ENCODE measurements at places on chromosomes 13 and 19. TPM values are rescaled to one million over a fixed set of nuclear protein-coding genes. Genes with fewer than 3 reads are reported as not detected.

ZNF554 gene
- 5.9 TPM for total RNA-seq

MYH14 gene
- total RNA-seq, result not detected

CBLC gene
- total RNA-seq, result not detected

LILRB2 gene
- total RNA-seq, result 9.2 TPM

UBL3 gene
- 26.4 TPM for total RNA-seq

KL gene
- total RNA-seq, result not detected

LILRA1 gene
- total RNA-seq, result not detected

KIR3DL1 gene
- total RNA-seq, result not detected
